ENCODE measurements at places on chromosomes 2 and 18. TPM values are rescaled to one million over a fixed set of nuclear protein-coding genes. Genes with fewer than 3 reads are reported as not detected.

MYOM1 gene
- total RNA-seq = 0.34 TPM

FAM124B gene
- not detected for total RNA-seq

REG3A gene
- total RNA-seq = not detected

AKAIN1 gene
- total RNA-seq = not detected

ICA1L gene
- 2.8 TPM for total RNA-seq

SERPINB11 gene
- total RNA-seq = not detected

LINC00305 gene
- total RNA-seq = not detected

WNT10A gene
- total RNA-seq = 0.34 TPM

FANCL gene
- total RNA-seq = 39.2 TPM

C1D gene
- total RNA-seq = 25.1 TPM

ANKRD62 gene
- total RNA-seq = under 0.01 TPM

SCRN3 gene
- 23.6 TPM for total RNA-seq

ALPP gene
- not detected for total RNA-seq

PID1 gene
- under 0.01 TPM for total RNA-seq

GCG gene
- not detected for total RNA-seq

STAT4 gene
- total RNA-seq = 0.73 TPM

PARD3B gene
- total RNA-seq = 6.2 TPM

MSTN gene
- total RNA-seq = 0.15 TPM

ROCK1 gene
- total RNA-seq = 20.6 TPM

EGR4 gene
- not detected for total RNA-seq

C2orf15 gene
- 0.34 TPM for total RNA-seq

CD8B2 gene
- total RNA-seq = not detected

THOC1 gene
- total RNA-seq = 48.3 TPM

NEU2 gene
- total RNA-seq = not detected

GRHL1 gene
- total RNA-seq = 1.00 TPM

SPR gene
- 47.0 TPM for total RNA-seq

TMEM200C gene
- total RNA-seq = not detected

RAB27B gene
- total RNA-seq = 0.67 TPM

ZNF396 gene
- 2.1 TPM for total RNA-seq

CXCR1 gene
- total RNA-seq = not detected

SERPINB13 gene
- total RNA-seq = not detected

GAL3ST2 gene
- 0.34 TPM for total RNA-seq

PPP1R1C gene
- total RNA-seq = 0.31 TPM

RIOK3 gene
- total RNA-seq = 31.2 TPM

MAP3K19 gene
- not detected for total RNA-seq

GPR75 gene
- total RNA-seq = 2.0 TPM

CPO gene
- total RNA-seq = 0.34 TPM

ARHGAP25 gene
- total RNA-seq = 0.34 TPM

UGT1A5 gene
- total RNA-seq = not detected

HOXD9 gene
- not detected for total RNA-seq

RBKS gene
- total RNA-seq = 1.1 TPM

UGT1A7 gene
- not detected for total RNA-seq

FBXO36 gene
- total RNA-seq = 2.9 TPM

UGT1A3 gene
- not detected for total RNA-seq

ANKRD29 gene
- 0.34 TPM for total RNA-seq

ITSN2 gene
- total RNA-seq = 26.6 TPM

AOX1 gene
- total RNA-seq = 3.4 TPM
